ENCODE measurements at places on chromosomes 3 and 15. TPM values are rescaled to one million over a fixed set of nuclear protein-coding genes. Genes with fewer than 3 reads are reported as not detected.

Gene SPINT1
- total RNA-seq = 2.4 TPM

Gene RSL24D1
- total RNA-seq = 64.9 TPM

Gene SEMA5B
- total RNA-seq = 4.9 TPM

Gene DUOX1
- total RNA-seq = 0.71 TPM

Gene CCNB2
- total RNA-seq = 0.32 TPM

Gene COMMD2
- total RNA-seq = 34.4 TPM

Gene XCR1
- total RNA-seq = 0.26 TPM

Gene FHIT
- 9.2 TPM for total RNA-seq
